ENCODE measurements at places on chromosomes 6 and 20.

- DNase-seq, result no peak
These were observed 102.6 kb downstream of the KIF13A start for GRCh38 chr6:17884498-17885478.

- no peak for DNase-seq
These were observed 262.1 kb downstream of the FOXC1 start for GRCh38 chr6:1871724-1872315.

- DNase-seq, result no peak
These were observed 6.7 kb downstream of the ACOT13 start for GRCh38 chr6:24673625-24674024.

GRCh38 chr20:23435626-23436539, 3.6 kb upstream of the CSTL1 start:
- no peak for DNase-seq

- no peak for DNase-seq
These were observed 87.8 kb downstream of the L3MBTL3 start for GRCh38 chr6:130105996-130106704.

GRCh38 chr20:32064667-32065066, 12.6 kb downstream of the HCK start:
- no peak for DNase-seq

DNA sequence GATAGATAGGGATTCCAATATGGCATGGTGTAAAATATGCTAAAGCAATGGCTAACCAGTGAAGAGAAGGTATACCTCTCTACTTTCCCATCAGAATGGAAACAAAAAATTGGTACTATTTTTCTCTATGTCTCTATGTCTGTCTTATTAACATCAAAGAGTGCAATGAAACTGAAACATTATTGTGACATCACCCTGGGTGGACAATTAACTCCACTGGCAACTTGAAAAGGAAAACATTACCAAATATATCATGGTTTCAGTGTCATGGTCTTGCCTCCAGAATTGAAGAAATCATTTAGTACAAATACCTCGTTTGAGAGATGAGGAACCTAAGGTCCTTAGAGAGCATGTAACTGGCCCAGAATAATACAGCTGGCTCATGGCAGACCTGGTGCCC, 1132.5 kb upstream of the MAP3K7 start:
- no peak for DNase-seq

- DNase-seq, result no peak
These were observed 76.6 kb upstream of the PMEPA1 start for GRCh38 chr20:57786304-57786932.

DNA sequence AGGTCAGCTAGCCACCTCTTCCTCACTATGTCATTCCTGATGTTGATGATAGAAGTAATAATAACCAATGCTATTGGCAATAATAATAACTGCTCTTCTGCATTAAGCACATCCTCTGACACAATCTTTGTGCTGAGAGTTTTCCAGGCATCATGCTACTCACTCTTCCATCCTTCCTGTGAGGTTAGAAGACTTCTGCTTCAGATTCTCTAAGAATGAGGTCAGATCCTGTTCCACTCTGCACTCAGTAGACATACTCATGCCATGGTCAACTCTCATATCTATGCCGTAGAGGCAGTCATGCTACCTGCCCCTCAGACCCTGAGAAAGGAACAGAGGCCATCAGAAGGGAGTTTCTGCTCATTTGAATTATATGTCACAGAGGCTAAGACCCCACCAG, 98.1 kb upstream of the TOP1 start:
- DNase-seq, result no peak

DNA sequence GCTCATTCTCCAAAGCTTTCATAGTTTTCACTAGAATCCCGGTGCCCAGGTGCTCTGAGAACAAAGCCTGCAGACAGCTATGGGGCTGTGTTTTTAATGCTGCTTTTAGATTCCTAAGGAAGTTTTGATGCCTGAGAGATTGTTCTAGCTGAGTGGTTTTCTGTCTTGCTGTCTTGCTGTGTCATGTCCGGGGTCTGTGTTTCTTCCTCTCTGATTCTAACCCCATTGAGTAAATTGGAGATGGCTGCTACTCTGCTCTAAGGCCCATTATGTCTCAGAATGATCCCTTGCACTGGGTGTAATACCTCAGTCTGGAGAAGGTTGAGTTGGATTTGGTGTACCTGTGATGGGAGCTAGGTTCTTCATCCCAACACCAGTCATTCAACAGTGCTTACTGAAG, 63.4 kb downstream of the ARID1B start:
- DNase-seq, result no peak

GRCh38 chr6:159233365-159234101, 64.3 kb downstream of the FNDC1 start:
- no peak for DNase-seq

- DNase-seq, result no peak
These were observed 157.9 kb downstream of the BTBD9 start for GRCh38 chr6:38481851-38482250.

DNA sequence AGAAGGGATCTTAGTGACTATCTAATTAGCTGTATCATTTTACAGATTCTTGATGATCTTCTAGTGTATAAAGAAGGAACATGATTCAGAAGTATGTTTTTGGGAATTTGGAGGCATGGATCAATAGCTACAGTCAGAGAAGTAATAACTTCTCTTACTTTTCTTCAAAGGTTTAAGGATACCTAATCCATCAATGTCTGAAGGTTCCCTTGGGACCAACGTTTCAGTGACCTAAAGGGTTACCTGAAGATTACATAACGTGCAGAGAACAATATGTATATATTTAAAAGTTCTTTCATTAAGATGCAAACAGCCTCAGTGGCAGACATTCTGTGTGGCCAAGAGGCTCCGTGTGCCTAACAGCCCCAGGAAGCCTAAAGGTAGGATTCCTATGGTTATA, 3.2 kb downstream of the HDAC2 start:
- no peak for DNase-seq

GRCh38 chr6:64334636-64335035, 699.0 kb downstream of the PHF3 start:
- DNase-seq, result no peak
